ENCODE measurements at places on chromosomes 3 and 15.
A peak's percentile ranks its signal among the peaks of the same experiment; 100 is the strongest.

DNA sequence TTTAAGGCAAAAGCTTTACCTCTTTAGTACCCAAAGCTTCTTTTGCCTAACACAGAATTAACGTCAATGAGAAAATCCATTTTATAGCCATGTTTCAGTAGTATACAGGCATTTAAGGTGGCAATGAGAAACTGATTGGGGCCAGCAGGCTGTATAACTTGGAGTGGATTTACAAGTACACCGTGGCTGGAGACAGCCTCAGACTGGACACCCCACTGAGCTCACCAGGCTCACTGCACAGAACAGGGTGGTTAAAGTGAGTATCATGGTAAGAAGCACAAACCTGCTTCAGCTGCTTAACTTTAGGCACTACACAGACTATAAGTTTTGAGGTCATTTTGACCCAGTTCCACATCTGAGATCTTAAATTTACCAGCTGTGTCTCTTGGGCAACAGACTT is 8.9 kb downstream of the CPOX start:
- no peak for DNase-seq

DNA sequence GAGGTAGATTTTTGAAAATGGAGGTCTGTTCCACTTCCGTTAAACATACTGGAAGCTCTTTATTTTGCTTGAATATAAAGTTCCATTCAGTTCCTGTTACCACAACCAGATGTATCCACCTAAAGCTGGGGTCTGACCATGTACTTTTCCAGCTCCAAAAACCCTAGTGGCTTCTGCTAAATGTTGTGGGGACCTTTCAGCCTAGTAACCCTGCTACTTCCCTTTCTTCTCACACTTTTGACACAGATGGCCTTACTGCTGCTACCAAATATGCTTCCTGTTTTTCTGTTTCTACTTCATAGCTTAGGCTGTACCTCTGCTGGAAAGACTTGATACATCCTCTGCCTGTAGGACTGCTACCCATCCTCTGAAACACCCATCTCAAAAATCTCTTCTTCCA is 87.8 kb downstream of the COL6A6 start:
- DNase-seq, result no peak

- DNase-seq, result no peak
Measured at GRCh38 chr3:27185231-27185989, 183.8 kb downstream of the NEK10 start.

GRCh38 chr3:111926266-111926676 is 52.6 kb upstream of the ABHD10 start:
- DNase-seq, result no peak

GRCh38 chr15:40266828-40267304 is 16.0 kb downstream of the ANKRD63 start:
- DNase-seq, result no peak

GRCh38 chr15:77138167-77138522 is 67.2 kb upstream of the TSPAN3 start:
- no peak for DNase-seq

DNA sequence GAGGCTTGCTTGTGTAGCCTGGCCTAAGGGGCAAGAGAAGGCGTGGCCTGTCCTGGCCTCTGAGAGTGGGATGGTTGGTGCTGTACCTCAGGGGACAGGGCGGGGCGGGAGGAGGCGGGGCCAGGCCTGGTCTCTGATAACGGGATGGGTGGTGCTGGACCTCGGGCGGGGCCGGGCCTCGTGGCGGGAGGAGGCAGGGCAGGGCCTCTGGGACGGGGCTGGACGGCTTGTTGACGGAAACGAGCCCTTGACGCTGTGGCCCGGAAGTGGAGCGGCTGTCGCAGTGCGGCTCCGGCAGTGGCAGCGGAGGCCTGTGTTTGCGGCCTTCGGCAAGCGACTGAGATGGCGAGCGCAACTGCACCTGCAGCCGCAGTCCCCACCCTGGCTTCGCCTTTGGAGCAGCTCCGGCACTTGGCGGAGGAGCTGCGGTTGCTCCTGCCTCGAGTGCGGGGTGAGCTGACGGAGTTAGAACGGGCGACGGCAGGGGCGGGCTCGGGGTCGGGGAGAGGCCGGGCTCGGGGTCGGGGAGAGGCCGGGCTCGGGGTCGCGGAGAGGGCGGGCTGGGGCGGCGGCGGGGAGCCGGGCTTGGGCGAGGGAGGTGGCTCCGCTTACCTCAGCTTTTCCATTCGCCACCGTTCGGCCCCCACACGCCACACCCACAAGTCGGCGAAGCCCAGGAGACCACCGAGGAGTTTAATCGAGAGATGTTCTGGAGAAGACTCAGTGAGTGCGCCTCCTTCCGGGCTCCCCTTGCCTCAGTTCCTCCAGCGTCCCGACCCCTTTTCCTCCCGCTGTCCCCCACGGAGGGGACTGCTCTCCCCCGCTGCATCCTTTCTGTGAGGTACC is at the start of gene CCNDBP1:
Gene CCNDBP1 (plus strand): TSS at position 247 of the 846 bp plus-strand sequence. CDS start 96 bp downstream, at position 343.
- peak; percentile 95 for DNase-seq

GRCh38 chr3:9135930-9136525 is 113.4 kb downstream of the SRGAP3 start:
- no peak for DNase-seq

GRCh38 chr15:70069716-70070115 is 28.0 kb downstream of the TLE3 start:
- DNase-seq, result no peak

DNA sequence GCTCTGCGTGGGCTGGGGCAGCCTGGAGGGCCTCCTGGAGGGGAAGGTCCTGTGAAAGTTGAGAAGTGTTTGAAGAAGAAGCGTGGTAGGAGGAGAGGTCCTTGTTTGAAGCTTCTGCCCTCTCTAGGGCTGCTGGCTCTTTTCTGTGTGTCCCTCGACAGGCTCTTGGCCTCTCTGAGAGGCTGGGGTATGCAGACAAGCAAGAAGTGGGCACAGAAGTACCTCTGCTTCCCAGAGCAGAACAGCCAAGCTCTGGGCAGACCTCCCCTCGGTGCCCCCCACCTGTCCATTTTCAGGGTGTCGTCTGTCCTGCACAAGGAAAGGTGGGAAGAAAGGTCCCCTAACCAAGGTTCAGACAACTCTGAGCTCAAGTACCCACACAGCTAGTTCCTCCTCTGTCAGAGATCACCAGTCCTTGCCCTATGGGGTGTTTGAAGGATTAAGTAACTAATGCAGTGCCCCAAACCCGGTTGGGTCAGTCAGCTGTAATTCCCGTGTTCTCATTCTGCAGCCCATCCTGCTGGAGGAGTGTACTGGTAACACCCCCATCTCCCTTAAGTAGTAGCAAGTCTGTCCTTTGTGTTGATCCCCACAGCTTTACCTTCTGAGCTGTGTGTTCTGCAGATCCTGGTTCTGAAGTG is 6.3 kb downstream of the CSK start:
- no peak for DNase-seq

DNA sequence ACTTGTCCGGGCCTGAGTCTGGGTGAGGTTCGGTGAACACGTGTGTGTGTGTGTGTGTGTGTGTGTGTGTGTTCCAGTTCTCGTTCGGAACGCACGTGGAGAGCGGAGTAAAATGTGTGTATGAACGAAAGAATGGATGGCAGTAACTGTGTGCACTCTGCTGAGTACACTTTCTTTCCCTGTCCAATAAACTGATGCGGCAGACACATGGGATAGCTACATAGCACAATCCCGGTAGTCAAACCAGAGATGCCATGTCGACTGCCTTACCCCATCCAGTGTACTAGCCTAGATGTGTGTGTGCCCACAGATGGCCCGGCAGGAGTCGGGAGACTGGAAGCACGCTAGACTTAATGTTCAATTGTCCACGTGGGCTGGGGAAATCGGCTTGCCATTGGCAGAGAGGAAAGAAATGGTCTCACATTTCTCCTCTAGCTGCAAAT is 507 bp upstream of the GOLIM4 start:
- DNase-seq, result no peak

DNA sequence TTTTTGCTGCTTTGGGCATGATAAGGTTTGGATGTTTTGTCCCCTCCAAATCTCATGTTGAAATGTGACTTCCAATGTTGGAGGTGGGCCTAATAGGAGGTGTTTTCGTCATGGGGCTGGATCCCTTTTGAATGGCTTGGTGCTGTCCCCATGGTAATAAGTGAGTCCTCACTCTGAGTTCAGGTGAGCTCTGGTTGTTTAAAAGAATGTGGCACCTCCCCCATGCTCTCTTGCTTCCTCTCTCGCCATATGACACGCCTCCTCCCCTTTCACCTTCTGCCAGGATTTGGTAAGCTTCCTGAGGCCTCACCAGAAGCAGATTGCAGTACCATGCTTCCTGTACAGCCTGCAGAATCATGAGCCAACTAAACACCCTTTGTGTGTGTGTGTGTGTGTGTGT is 255.5 kb downstream of the EPHB1 start:
- no peak for DNase-seq

GRCh38 chr3:138165061-138165460 is 9.7 kb downstream of the DBR1 start:
- no peak for DNase-seq

GRCh38 chr3:5006755-5007202 is 27.5 kb downstream of the BHLHE40 start:
- DNase-seq, result peak; percentile 79

- no peak for DNase-seq
Measured at GRCh38 chr15:72979791-72980190, 72.5 kb upstream of the NEO1 start.

DNA sequence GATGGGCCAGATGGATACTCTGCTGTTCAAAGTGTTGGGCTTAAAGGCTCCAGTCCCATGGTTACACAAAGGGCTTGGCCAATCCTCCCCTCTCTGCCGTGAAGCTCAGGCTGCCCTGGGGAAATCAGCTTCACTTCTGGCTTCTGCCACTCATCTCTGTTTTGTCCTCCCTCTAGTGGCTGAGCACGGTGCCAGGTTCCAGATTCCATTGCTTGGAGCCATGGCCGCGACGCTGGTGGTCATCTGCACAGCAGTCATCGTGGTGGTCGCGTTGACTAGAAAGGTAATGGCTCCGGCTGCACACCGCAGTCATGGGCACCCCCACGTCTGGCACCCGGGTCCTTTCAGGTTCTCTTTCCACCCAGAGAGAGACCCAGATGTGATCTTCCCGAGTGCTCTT is 5.6 kb downstream of the TIGIT start:
- peak; percentile 43 for DNase-seq

DNA sequence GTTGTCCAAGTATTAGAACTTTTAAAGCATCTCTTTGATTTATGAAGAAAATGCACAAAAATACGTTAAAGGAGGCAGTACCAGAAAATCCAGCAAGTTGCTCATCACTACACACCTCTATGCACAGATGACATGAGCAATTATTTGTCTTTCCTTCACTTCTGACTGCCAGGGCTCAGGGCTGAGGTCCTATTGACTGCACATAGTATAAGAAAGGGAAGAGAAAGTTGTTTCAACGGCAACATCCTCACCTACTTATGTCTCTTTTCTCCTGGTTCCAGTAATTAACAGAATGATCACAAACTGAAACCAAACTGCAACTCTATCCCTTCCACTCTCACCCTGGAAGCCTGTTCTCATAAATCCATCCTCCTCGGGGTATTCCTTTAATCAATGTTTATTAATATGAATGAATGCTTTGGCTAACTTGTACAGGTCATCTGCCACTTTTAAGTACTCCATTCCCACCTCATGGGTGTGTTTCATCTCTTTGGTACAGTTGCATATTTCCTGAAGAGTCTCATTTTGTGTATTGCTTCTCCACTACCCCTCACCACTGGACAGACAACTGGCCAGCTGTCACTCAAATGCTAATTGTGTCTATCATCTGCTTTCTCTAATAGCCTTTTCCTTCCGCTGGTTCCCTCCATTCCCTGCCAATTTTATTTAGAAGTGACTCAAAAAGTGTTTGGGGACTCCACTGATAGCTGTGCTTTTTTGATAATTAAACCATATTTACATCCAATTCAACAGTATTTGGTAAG is 34.5 kb downstream of the RAB27A start:
- no peak for DNase-seq

DNA sequence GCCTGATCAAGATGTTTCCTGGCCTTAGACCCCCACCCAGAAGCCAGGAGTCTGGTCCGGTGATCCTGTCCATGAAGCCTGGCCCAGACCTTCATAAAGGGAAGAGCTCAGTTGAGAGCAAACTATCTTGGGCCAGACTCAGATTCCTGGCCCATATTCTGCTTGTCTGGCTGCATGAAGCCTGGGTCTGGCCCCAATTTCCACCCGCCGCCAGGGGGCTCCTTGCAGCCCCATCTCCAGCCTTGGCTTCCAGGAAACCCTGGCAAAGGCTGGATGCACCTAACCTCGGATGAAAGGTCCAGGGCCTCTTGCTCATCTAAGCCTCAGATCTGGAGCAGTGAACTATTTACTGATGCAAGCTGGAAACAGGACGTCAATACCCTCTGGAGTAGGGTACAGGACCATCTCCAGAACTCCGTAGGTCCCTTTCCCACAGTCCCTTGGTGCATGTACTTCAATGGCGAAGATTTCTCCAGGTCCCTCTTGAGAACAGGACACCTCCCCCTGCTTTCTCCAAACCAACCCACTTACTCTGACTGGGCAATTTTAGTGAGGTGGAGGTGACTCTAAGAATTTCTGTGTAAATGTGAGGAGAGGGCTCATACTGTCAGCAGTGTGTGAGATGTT is 5.6 kb downstream of the FOXL2 start:
- no peak for DNase-seq

- DNase-seq, result no peak
Measured at GRCh38 chr3:30140356-30141075, 465.9 kb upstream of the TGFBR2 start.

DNA sequence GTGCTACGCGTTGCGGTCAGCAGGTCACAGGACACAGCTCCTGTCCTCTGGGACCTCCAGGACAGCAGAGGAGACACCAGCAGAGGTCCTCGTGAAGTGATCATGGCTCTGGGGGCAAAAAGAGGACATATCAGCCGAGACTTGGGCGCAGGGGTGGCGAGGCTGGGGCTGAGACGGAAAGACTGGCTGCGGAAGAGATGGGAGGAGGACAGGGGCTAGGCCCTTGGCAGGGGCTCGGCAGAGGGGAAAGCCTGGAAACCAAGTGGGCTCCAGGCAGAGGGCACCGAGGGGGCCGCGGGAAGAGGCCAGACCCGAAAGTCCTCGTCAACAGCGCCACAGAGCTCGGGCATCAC is 4.9 kb upstream of the CFAP100 start:
- DNase-seq, result no peak

DNA sequence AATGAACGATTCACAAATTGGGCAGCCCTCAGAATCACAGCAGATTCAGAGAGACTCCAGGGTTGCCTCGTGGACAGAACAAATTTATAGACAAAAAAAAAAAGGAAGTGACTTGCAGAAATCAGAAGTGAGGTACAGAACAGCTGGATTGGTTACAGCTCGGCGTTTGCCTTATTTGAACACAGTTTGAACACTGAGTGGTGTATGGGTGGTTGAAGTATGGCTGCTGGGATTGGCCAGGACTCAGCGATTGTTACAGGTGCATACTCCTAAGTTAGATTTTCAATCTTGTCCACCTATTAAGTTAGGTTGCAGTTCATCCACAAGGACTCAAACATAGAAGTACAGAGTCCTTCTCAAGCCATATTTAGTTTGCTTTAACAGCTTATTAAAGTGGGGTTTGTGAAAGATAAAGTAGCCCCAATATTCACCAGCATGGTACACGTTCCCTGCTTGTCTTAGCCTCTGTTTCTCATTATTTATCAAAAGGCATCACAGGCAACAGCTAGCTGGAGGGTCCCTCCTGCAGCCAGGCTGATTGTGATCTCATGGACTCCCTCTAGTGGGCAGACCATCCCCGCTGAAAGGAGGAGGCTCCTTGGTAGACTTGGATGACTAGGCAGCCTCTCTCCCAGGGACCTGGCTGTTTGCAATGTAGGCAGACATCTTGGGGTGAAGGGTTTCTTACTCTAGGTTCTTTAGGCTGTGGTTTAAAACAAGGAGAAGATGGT is 17.6 kb upstream of the ALDH1L1 start:
- peak; percentile 49 for DNase-seq

Measured in activated CD8-positive, alpha-beta T cell treated with anti-CD3 and anti-CD28 coated beads, Interleukin-2, amount 10 ng/mL, durations not matched to agents 7 days and 5 days (primary cell).